ENCODE measurements at places on chromosomes 1 and 21.

- DNase-seq: no peak
Observed at GRCh38 chr21:45067462-45068285, 6.7 kb upstream of the ADARB1 start.

DNA sequence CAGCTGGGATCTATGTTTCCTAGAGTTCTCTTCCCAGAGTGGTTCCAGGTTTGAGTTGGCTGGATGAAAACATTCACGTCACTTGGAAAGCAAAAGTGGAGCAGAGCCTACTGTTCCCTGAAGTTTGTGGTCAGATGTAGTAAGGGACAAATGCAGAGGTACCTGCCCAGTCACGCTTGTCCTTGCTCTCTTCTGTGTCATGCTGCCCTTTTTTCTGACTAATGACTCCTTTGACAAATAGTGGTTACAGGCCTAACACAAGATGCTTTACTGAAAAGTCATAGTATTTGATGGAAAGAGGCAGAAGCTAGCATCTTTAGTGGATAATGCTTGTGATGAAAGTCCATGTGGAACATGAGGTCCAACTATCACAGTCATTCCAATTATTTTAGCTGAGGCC lies 881.4 kb upstream of the B3GALT2 start:
- DNase-seq: no peak

DNA sequence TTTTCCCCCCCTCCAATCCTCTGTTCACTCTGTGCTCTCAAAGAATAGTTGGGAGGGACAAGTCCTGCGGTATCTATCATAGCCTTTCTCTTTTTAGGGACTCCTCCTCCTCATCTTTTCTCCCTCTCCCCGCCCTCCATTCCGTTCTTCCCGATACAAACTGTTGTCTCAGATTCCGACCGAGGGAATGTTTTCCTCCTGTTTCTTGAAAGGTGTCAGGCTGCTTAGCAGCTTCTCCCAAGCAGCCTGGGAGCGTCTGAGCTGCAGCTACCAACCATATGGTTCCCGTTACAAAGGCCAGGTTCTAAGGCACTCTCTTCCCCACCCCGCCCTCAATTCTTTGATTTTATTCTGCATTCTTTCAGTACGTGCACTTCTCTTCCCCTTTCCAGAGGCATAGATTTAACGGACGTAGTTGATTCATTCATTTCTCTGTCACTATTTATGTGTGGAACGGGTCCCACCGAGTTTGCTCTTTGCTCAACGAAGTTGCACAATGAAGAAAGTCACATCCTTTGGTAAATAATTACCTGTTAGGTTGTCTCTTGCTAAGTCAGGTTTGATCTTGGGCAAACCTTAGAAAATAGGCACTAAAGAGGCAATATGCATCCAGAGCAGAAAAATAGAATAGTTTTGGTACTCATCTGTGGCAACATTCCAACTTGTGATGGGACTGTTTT lies 2.8 kb downstream of the ADGRL2 start:
- no peak for DNase-seq

DNA sequence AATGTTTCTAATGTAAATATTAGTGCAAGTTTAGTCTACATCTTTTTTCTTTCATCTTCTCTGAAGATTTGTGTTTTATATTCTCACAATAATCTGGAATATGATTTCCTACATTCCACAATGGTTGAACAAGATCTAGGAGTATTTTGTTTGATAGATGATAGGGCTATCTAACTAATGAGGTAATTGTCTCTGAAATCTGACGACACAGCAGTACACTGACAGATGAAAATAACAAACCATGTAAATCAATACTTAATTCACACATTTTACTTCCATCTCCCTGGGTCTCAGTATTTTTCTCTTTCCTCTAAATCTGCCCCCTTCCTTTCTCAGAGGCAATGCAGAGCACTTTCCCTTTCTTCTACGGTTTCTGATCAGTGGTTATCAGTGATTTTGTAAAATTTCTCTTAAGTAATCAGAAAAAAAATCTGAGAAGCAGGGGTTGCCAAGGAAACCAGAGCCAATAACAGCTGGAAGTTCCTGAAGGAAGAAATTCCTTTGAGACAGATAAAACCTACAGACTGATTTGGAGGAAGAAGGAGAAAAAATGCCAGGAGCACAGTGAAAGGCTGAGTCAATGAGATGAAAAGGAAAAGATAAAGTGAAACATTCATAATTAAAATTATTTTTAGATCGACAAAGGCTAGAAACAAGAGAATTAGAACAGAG lies 7.3 kb upstream of the ANKRD13C start:
- no peak for DNase-seq

GRCh38 chr1:211326528-211327345 lies at the start of gene TRAF5:
TRAF5 (plus strand) TSS chr1:211326833; CDS start chr1:211353240, 26,407 bp downstream.
- DNase-seq: peak; percentile 77

- no peak for DNase-seq
Observed at GRCh38 chr1:228343191-228343661, 63.4 kb downstream of the TRIM11 start.

GRCh38 chr1:208069317-208069716 lies 158.4 kb upstream of the CD34 start:
- no peak for DNase-seq
